ENCODE measurements at places on chromosomes 12 and 14. TPM values are rescaled to one million over a fixed set of nuclear protein-coding genes. Genes with fewer than 3 reads are reported as not detected.
A peak's percentile ranks its signal among the peaks of the same experiment; 100 is the strongest.

GRCh38 chr14:54567224-54567638 is 303 bp downstream of the SAMD4A start:
- H3K36me3 ChIP-seq: peaks cover 7% of the 10 kb centered on the region
- H3K27me3 ChIP-seq: peaks cover 24% of the 10 kb centered on the region
- H3K4me3 ChIP-seq: peak overlapping the region; percentile 91
- no peak for DNase-seq
- peak overlapping the region; percentile 84 for H3K27ac ChIP-seq

GRCh38 chr14:68140076-68140741 is 320.6 kb downstream of the RAD51B start:
- H3K27ac ChIP-seq: no peak overlapping the region
- no peaks in the 10 kb centered on the region for H3K27me3 ChIP-seq

DNA sequence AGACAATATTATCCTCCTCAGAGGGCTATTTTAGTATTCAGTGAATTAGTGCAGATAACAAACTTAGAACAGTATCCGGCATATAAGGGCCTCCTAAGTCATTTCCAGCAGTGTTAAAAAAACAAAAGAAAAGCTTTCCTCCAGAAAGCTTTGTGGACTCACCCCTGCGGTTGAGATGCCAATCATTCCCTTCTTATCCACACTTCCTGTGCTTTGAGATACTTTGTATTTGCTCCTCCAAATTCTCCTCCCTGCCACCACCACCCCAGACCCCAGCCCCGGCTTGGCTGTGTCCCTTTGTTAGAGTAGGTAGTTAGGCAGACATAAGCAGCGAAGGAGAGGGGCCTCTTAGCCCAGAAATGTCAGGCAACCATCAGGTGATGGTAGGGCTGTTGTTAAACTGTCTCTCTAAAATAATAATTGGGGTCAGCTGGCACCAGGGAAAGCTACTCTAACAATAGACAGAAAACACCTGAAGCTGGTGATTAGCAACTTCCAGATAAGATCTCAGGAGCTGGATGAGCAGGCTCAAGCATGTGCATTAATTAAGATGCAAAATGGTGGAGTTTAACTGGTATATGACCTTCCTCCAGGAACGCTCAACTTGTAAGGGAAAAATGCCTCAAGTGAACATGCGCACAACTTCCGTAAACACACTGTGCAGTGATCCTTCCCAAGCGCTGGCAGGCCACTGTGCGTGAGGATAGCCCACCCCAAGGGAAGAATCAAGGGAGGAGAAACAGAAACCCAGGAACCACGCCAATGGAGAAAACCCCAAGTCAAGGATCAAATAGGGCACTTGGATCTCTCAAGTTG is 152.1 kb upstream of the EEA1 start:
- DNase-seq: no peak
- no peaks in the 10 kb centered on the region for H3K36me3 ChIP-seq
- H3K4me3 ChIP-seq: no peak overlapping the region
- H3K27ac ChIP-seq: no peak overlapping the region
- H3K4me1 ChIP-seq: peaks cover 2% of the 10 kb centered on the region
- no peaks in the 10 kb centered on the region for H3K27me3 ChIP-seq

DNA sequence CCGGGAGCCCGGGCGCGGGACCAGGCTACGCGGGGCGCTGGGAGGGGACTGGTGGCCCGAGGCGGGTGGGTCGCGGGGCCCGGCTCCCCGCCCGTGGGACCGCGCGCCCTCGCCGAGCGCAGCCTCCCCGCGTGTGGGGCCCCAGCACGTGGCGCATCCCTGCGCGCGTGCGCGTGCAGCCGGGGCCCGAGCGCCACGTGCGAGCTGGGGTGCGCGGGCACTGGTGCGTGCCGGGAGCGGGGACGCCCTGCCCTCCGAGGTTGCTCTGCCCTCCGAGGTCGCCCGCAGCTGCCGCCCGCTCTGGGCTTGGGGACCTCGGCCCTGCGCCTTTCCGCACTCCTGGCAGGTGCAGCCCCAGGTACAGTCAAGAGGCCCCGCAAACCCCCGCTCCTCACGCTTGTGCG is 365 bp upstream of the CCDC88C start:
- H3K4me3 ChIP-seq: peak overlapping the region; percentile 37
- H3K4me1 ChIP-seq: peaks cover 41% of the 10 kb centered on the region
- no peak for DNase-seq
- peaks cover 31% of the 10 kb centered on the region for H3K36me3 ChIP-seq
- H3K27ac ChIP-seq: peak overlapping the region; percentile 85

- H3K4me3 ChIP-seq: peak overlapping the region; percentile 72
- H3K27me3 ChIP-seq: peaks cover 71% of the 10 kb centered on the region
- no peaks in the 10 kb centered on the region for H3K36me3 ChIP-seq
- peaks cover 30% of the 10 kb centered on the region for H3K4me1 ChIP-seq
Observed at GRCh38 chr14:21070610-21071224, 613 bp downstream of the ARHGEF40 start.

GRCh38 chr14:61174441-61174891 is 106.7 kb downstream of the TMEM30B start:
- no peak for DNase-seq
- peaks cover 3% of the 10 kb centered on the region for H3K36me3 ChIP-seq
- H3K27me3 ChIP-seq: peaks cover 1% of the 10 kb centered on the region
- H3K4me3 ChIP-seq: no peak overlapping the region
- H3K4me1 ChIP-seq: peaks cover 43% of the 10 kb centered on the region
- peak overlapping the region; percentile 48 for H3K27ac ChIP-seq

DNA sequence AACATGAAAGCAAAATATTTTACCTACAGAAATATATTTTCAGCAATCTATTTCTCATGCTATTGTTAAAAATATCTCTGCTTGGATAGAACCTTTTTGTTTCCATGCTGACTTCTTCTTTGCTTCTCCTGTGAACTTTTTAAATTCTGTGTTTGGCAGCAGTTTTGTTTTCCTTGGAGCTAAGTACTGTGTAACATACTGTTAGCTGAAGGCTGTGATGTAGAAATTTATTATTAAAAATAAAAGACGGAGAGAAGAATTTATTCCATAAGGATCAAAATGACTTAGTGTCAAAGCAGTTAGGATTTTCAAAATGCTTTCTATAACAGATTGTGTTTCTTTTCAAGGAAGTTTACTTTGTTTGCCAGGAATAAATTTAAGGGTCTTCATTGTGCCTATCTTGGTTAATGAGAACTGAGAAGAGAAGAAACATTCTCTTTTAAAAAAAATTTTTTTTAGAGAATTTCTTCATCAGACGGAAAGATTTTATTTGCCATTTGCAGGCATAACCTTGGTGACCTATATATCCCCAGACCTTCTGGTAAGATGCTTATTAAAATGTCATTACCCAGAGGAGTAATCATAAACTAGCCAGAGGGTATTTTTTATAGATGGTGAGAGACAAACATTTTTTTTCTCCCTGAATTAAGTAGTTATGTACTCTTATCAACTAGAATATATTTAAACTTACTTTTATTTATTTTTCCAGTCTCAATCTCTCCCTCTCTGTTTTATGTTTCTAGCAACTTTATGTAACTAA is 147.1 kb upstream of the SLCO1C1 start:
- no peak overlapping the region for H3K4me3 ChIP-seq
- no peaks in the 10 kb centered on the region for H3K36me3 ChIP-seq
- DNase-seq: no peak
- H3K27ac ChIP-seq: no peak overlapping the region
- H3K4me1 ChIP-seq: no peaks in the 10 kb centered on the region

- no peak overlapping the region for H3K4me3 ChIP-seq
- no peak overlapping the region for H3K27ac ChIP-seq
- no peaks in the 10 kb centered on the region for H3K4me1 ChIP-seq
- H3K36me3 ChIP-seq: no peaks in the 10 kb centered on the region
Observed at GRCh38 chr14:96165493-96166436, 38.9 kb upstream of the BDKRB2 start.

- peaks cover 54% of the 10 kb centered on the region for H3K4me1 ChIP-seq
- H3K27ac ChIP-seq: peak overlapping the region; percentile 12
- H3K4me3 ChIP-seq: no peak overlapping the region
Observed at GRCh38 chr12:52245259-52245961, 12.4 kb downstream of the KRT7 start.

GRCh38 chr12:65313719-65314317 is 35.3 kb downstream of the MSRB3 start:
- peaks cover 14% of the 10 kb centered on the region for H3K27me3 ChIP-seq
- no peak overlapping the region for H3K27ac ChIP-seq
- no peak overlapping the region for H3K4me3 ChIP-seq
- no peaks in the 10 kb centered on the region for H3K36me3 ChIP-seq

DNA sequence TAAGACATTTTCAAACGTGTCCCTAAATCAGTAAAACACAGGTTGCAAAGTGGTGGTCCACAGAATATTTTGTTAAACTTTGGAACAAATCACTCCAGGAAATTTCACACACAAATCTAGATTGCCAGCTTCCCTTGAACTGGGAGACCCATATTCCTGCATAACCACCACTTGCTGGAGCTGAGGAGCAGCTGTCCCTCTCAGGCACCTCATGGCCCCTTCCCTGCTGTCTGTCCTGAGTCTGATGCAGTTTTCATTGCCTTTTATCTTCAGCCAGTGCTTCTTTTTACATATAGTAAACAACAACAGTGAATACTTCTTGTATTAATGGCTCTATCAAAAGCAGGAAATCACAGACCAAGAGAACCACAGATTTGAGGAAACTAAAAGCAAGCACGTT is 289.3 kb downstream of the MED13L start:
- no peak for DNase-seq
- H3K4me3 ChIP-seq: no peak overlapping the region
- no peaks in the 10 kb centered on the region for H3K27me3 ChIP-seq

- no peak for DNase-seq
- no peaks in the 10 kb centered on the region for H3K36me3 ChIP-seq
- no peaks in the 10 kb centered on the region for H3K27me3 ChIP-seq
- no peak overlapping the region for H3K27ac ChIP-seq
- no peak overlapping the region for H3K4me3 ChIP-seq
- peaks cover 2% of the 10 kb centered on the region for H3K4me1 ChIP-seq
Observed at GRCh38 chr14:99579120-99579836, 24.7 kb downstream of the CCDC85C start.

DNA sequence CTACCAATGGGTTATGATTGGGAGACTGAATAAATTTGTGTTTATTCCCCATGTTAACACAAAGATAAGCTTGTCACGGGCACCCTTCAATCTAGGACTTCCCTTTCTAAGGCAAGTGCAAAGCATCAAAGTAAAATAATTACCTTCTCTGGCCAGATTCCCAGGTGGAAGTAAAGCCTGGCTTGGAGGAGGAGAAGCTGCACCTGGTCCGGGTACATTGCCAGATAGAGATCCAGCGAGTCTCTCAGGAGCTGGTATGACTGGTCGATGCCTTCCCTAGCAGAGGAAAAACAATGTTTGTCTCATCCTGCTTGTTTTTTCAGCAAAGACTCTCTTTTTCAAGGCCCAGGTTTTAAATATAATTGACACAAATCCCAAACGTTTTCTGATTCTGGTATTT is 24.9 kb downstream of the FBXO21 start:
- DNase-seq: no peak
- H3K27me3 ChIP-seq: no peaks in the 10 kb centered on the region
- H3K36me3 ChIP-seq: peaks cover 68% of the 10 kb centered on the region
- H3K4me1 ChIP-seq: no peaks in the 10 kb centered on the region

DNA sequence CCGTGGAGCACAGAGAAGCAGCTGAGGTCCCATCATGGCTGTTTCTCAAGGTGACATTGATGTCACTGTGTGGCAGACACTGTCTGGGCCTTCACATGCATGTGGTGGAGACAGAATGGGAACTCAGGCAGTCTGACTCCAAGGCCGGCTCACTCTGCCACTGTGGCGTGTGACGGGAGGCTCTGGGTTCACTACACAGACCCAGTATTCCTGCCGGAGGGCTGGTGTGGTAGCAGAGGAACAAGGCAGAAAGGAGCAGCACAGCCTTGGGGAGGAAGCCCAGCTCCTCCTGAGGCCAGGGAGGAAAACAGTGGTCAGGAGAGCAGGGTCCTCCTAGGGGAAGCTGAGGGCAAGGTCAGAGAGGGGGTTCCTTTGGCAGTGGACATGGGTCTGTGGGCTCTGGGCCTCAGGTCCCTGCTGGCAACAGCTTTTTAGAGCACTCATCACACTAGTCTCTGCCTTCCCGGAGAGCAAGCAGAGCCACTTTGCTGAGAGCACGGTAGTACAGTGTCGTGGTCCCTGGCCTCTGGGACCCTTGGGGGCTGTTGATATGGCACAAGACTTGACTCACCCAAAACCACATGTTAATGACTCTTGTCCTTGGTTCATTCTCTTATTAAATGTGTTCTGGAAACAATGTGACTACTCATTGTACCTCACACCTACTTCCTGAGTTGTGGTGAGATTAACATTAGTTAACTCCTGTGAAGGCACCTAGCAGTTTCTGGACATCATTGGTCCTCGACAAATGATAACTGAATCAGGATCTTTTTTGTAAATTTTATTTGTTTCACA is 21.3 kb downstream of the DCAF4 start:
- H3K4me3 ChIP-seq: no peak overlapping the region
- no peak overlapping the region for H3K27ac ChIP-seq
- H3K4me1 ChIP-seq: peaks cover 2% of the 10 kb centered on the region
- peaks cover 40% of the 10 kb centered on the region for H3K36me3 ChIP-seq

DNA sequence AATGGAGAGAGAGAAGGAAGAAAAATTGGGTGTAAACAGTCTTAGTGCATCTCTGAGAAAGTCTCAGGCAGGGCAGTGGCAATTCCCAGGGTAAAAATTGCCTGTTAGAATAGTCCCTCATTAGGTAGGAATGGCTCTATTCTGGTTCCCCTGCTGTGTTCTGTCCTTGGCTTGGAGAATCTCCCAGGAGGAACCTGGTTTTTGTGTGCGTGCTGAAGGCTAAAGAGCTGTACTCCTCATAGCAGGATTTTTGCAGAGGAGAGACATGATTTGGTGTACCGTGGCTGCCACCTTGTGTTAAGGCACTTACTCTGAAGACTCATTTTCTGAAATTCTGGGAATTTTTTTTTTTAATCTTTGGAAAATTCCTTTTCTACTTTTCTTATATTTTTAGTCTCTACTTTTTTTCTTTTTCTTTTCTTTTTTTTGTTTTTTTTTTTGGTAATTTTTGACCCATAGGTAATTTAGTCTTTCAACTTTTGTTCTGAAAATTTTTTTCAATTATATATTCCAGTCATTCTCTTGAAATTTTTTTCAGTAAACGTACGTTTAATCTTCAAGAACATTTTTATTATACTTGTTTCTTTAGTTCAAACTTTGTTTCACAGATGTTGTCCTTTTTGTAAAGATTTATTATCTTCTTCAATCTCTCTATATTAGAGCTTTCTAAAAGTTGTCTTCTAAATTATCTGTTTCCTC is 63.8 kb downstream of the FBXO33 start:
- peaks cover 27% of the 10 kb centered on the region for H3K36me3 ChIP-seq
- DNase-seq: no peak
- H3K4me1 ChIP-seq: peaks cover 5% of the 10 kb centered on the region
- no peaks in the 10 kb centered on the region for H3K27me3 ChIP-seq
- H3K4me3 ChIP-seq: no peak overlapping the region

- DNase-seq: no peak
- H3K4me3 ChIP-seq: no peak overlapping the region
Observed at GRCh38 chr14:69244946-69245345, 15.0 kb upstream of the GALNT16 start.

- H3K27me3 ChIP-seq: peaks cover 2% of the 10 kb centered on the region
- no peak for DNase-seq
- no peaks in the 10 kb centered on the region for H3K4me1 ChIP-seq
- H3K27ac ChIP-seq: no peak overlapping the region
- H3K4me3 ChIP-seq: no peak overlapping the region
Observed at GRCh38 chr12:107929436-107929835, 154.9 kb downstream of the ASCL4 start.

Gene PRB2
- total RNA-seq: not detected

Gene UBC
- 874 TPM for total RNA-seq

Gene ANKRD52
- total RNA-seq: 78.0 TPM

Gene LYZ
- total RNA-seq: not detected

Gene BTG1
- total RNA-seq: 67.8 TPM

Gene ALG10
- total RNA-seq: 20.4 TPM

Gene KRT77
- total RNA-seq: not detected

Gene BDKRB2
- total RNA-seq: not detected

Gene TAS2R10
- not detected for total RNA-seq
